ENCODE measurements at places on chromosomes 4 and X.

- no peak for ATAC-seq
Observed at GRCh38 chr4:137267024-137267423, 265.3 kb downstream of the PCDH18 start.

- peak; percentile 64 for ATAC-seq
Observed at GRCh38 chr4:38752372-38752940, 30.3 kb downstream of the TLR10 start.

- no peak for ATAC-seq
Observed at GRCh38 chr4:175066923-175067627, 148.9 kb downstream of the ADAM29 start.

GRCh38 chrX:109826954-109827708, 94.1 kb upstream of the ACSL4 start:
- ATAC-seq: no peak

DNA sequence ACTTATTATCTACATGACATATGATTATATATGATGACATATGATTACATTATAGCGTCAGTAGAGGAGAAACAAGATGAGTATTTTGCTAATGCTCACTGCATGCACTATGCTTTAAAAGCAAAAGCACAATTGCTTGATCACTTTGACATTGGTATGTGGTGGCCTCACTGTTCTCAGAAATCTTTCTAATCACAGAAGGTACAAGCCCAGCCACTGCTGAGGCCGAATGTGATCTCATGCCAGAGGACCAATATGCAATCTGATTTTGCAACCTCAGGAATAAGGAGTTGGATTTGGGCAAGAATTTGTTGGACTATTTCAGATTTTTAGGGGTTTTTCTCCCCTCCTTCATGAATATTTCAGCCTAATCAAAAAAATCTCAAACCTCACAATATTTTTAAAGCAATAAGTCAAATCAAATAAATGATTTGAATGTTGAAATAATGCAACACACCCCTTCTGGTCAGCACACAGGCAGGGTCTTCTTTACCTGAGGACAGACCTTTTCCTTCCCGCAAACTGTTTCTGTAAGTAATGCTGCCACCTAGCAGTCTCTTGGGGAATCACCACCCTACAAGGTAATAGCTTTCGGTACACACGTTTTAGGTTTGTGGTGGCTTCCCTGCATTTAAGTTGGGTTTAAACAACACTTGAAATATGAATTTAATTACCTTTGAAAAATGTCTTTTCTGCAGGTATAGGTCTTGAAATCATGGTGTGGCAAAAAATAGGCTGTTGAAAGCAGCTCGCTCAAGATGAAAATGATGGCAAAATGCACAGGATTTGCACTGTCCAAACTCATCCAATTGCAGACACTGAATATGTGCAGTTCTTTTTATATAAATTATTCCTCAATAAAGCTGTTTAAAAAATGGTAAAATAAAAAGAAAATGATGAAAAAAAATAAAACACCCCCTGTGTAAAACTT, 4.8 kb upstream of the CXCL13 start:
- no peak for ATAC-seq

GRCh38 chr4:165631208-165631894, 241.7 kb upstream of the TLL1 start:
- no peak for ATAC-seq

DNA sequence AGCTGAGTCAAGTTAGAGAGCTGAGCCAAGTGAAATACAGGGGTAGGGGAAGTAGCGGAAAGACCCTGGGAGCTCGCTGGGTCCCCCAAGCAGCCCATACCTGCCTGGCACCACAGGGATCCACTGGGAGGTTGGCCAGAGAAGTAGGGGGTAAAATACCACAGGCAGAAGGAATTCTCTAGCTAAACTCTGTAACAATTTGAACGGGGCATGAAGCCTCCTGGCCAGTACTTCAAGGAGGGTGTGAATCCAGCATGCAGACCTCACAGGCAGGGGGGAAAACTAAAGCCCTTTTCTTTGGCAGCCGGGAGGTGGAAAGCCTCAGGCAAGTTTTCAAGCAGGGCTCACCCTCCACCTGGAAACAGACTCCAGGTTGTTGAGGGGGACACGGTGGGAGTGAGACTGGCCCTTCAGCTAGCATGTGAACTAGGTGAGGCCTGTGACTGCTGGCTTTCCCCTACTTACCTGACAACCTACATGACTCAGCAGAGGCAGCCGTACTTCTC, 3.7 kb upstream of the UGT2A1 start:
- ATAC-seq: no peak

DNA sequence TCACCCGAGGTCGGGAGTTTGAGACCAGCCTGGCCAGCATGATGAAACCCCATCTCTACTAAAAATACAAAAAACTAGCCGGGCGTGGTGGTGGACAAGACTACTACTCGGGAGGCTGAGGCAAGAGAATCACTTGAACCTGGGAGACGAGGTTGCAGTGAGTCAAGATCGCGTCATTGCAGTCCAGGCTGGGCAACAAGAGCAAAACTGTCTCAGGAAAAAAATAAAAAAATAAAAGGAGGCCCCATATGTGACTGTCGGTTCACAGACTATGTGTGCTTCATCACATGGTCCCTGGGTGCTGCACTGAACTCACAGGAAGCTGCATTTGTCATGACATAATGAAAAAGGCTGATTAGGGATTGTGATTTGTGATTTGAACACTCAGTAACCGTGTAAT, 6.4 kb downstream of the TRIML1 start:
- ATAC-seq: no peak

DNA sequence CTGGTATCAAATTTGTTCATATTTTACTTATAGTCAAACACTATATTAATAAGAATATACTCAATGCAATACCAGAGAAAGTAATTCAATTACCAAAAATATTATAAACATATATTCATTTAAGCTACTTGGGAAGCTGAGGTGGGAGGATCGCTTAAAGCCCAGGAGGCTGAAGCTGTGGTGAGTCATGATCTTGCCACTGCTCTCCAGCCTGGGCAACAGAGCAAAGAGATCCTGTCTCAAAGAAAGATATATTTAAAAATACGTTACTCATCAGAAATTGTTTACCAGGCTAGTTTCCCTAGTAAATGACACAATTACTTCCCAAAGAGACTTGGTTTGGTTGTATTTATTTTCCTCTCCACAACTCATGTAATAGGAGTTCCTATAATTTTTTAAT, 433.6 kb downstream of the GASK1B start:
- no peak for ATAC-seq

- ATAC-seq: no peak
Observed at GRCh38 chr4:115366390-115366789, 253.0 kb upstream of the NDST4 start.

- no peak for ATAC-seq
Observed at GRCh38 chr4:155026715-155027114, 181.7 kb upstream of the NPY2R start.

DNA sequence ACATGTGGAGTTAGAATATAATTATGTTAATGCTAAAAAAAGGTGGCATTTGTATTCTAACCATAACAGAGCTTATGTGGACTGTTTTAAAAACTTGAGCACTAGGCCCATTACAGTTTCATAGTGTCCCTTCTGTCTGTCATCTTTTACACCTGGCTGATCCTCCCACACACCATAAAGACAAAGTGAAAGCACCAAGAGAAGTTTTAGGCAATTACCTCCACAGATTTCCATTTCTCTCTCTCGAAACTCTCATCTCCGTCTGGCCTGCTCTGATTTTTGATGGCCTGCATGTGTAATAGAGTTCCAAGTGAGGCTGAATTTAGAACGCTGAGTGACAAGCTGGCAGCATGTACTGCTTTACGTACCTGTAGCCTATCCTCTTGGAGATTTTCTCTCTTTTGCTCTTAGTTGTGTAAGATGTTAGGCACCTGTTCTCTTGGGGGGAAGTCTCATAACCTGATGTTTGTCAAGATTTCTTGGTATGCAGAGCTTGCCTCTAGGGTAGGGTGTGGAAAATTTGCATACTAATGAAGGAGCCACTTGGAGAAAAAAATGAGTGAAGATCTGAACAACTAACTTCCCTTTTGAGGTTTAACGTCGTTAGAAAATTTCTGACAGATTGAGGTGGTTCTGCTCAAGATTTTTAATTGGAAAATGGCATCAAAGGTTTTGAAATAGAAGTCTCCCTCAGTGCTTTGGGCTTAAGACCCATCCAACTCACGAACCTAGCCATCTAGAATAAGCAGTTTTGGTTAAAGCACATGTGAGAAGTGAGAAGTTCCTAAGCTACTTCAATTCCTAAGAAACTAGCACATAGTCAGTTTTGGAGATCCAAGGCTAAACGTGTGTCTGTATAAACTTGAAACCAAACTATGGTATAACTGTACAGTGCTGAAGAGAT, 57.6 kb upstream of the RAP1GDS1 start:
- ATAC-seq: peak; percentile 62

DNA sequence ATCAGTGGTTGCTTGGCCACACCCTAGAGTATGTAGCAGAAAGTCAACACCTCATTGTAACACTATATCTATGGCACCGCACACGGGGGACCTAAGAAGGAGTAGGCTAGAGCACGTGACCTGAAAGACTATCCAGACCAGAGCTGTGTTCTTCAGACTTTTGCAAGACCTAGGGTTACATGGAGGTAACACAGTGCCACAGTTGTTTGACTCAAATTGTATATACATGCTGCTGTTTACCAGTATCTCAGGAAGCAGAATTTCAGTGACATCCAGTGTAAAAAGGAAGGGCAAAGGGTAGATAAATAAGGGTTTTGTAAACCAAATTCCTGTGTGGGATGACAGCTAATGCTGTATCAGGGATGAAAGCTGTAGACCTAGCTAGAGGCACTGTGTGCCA, 30.2 kb downstream of the PNMA6A start:
- ATAC-seq: no peak

GRCh38 chr4:153273751-153274150, 69.5 kb downstream of the TRIM2 start:
- ATAC-seq: no peak

Data from activated CD4-positive, CD25-positive, alpha-beta regulatory T cell treated with anti-CD3 and anti-CD28 coated beads, Interleukin-2, amount 50 U/mL, for 24 hours (primary cell).